CD4-positive, alpha-beta T cell treated with Interferon alpha-2 for 1 hour (primary cell): ENCODE measurements at places on chromosomes 2 and 18.

DNA sequence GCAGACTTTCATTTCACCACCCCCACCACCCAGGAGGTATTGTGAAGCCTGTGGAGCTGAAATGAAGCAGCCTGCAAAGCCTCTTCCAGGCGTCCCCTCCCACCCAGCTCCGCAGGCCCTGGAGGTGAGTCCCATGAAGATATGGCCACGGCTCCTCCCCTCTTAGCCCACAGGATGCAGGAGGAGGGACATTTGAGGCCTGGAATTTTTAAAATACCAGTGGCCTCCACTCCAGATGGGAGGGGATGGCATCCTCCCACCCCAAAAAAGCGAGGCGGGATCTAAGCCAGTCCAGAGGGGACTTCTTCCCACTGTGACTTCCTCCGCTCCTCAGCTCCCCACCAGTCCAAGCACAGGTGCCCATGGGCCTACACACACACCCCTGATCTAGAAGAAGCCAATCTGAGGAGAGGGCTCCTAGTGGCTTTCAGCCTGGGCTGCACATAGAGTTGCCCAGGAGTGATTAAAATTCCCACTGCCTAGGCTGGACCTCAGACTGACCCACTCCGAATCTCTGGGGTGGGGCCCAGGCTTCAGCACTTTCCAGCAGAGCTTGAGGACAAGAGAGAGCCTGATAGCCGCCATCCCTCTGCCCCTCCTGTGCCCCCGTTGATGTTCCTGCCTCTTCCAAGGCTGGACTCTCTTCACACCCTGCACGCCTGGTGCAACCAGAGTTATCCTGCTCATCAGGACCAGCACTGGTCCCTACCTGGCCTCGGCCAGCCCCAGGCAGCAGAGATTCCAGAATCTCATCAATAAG is 206.9 kb downstream of the TNS1 start:
- DNase-seq: no peak

DNA sequence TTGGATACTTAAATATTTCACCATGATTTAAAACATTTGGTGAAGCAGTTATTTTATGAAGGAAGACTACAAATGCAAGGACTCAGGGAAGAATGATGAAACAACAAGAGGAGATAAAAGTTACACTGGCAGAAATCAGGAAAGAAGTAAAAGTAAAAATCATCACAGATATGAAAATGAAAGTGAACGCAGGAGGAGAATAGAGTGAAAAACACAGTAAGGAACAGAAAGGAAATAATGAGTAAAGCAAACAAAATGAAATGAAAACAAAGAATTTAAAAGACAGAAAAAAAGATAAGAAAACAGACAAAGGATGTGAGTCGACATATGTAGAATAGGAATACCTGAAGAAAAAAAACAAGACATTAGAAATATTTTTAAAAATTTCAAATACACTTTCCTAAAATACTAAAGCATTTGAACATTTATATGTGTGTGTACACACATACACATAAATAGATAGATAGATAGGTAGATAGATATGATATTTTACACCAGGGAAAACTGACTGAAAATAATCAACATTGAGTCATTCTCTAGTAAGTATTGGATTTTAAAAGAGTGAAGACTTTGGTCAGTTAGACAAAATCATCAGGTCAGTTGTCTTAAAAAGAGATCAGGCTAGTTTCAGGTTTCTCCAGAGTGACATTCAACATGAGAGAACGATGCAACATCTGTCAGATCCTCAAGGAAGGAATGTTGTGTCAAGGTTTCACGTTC is 12.1 kb upstream of the KDSR start:
- no peak for DNase-seq

DNA sequence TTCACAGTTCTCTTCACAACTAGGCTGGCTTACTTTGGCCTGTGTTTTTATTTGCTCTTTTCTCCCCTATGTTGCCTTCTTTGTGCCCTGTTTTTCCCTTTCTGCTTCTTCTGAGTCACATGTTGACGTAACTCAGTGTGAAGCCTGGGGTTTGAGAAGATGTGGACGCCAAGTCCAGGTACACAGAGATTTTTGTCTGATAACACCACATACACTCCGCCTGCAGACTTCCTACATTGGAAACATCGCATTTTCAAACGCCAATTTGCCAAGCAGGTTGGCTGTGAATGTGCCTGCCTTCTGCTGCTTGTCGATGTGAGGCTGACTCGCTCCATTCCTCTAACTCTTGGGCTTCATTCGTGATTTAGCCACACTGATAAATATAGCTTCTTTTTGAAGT is 62.6 kb upstream of the FN1 start:
- no peak for DNase-seq

DNA sequence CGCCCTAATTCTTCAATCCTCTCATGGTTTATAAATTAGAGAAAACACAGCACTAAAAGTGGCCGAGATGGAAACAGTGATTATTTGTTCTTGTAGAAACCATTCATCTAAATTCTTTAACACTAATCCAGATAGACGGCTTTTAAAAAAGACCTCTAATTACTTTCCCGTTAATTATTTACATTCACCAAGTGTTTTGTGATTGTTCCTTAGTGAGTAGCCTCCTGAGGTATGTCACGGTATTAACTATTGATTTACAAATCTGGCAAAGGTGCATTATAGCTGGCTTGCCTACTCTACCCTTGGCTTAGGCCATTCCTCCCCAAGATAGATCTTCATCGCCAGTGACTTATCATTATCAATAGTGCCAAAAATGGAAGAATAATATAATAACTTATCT is 436.4 kb upstream of the ST6GAL2 start:
- no peak for DNase-seq

DNA sequence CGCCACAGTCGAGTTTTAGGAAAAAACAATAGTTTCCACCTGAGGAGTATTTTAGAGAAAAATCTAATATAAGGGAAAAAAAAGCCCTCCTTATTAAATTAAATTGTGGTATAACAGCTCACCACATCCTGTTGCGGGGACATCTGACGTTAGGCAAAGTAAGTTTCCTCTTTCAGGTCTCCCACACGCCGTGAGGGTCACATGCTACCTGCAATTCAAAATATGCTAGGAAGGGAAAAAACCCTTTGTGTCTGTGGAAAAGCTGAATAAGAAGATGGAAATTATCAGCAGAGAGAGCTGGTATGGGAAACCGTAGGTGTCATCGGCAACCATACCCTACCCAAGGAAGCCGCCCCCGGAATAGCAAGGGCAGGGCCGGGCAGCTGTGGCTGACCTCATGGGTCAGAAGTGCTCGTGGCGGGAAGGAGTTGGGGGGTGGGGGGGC is 128.0 kb downstream of the NFATC1 start:
- peak; percentile 71 for DNase-seq

- DNase-seq: no peak
Measured at GRCh38 chr2:35741556-35741955, 614.0 kb upstream of the CRIM1 start.

DNA sequence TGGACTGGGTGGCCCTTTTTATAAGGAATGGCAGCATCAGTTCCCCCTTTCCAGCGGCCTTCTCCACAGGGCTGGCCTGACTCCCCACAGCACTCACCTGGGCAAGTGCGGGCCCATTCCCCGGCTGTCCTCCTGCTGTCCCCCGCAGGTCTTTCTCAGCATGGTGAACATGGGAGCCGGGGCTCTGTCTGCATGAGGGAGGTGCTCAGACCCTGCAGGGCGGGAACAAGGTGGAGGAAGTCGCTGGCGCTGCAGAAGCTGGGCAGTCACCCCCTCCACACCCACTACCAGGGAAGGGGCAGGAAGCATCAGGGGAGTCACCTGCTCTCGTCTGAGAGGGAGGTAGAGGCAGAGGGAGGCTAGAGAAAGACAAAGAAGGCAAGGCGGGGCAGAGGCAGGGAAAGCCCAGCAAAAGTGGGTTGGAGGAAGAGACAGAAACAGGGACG is 12.2 kb downstream of the HES6 start:
- DNase-seq: no peak

- DNase-seq: no peak
Measured at GRCh38 chr2:233999182-233999581, 51.3 kb upstream of the SPP2 start.
